Kidney (tissue), 22 donors: ENCODE measurements at places on chromosomes 4 and X.

- no peak for DNase-seq
- no peak overlapping the region for H3K27ac ChIP-seq
- H3K4me3 ChIP-seq = no peak overlapping the region
- no peaks in the 10 kb centered on the region for H3K27me3 ChIP-seq
- H3K4me1 ChIP-seq = no peaks in the 10 kb centered on the region
These were observed 80.8 kb downstream of the GK start for GRCh38 chrX:30733852-30734660.

DNA sequence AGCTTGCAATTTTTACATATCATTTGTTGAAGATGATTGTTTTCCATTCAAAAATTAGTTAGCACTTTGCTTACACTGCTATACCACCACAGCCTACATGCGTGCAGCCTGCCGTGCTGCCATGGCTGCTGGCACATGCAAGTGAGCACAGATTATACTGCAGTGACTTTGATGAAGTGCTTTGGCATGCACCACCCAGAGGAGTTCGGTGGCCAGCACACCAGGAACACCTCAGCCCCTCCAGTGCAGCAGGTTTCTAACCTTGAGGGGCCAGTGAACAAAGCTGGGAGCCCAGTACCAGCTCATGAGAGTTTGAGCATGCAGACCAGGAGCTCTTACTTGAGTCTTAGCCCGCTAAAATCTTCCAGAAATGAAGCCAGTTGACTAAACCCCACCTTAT, 431.5 kb downstream of the DACH2 start:
- H3K36me3 ChIP-seq = no peaks in the 10 kb centered on the region
- no peak overlapping the region for H3K4me3 ChIP-seq
- DNase-seq = peak; percentile 23
- H3K27ac ChIP-seq = no peak overlapping the region
- no peaks in the 10 kb centered on the region for H3K27me3 ChIP-seq

- H3K4me3 ChIP-seq = no peak overlapping the region
- no peak for DNase-seq
- H3K27ac ChIP-seq = peak overlapping the region; percentile 60
- no peaks in the 10 kb centered on the region for H3K27me3 ChIP-seq
These were observed 23.7 kb downstream of the ELF4 start for GRCh38 chrX:130086447-130087206.

DNA sequence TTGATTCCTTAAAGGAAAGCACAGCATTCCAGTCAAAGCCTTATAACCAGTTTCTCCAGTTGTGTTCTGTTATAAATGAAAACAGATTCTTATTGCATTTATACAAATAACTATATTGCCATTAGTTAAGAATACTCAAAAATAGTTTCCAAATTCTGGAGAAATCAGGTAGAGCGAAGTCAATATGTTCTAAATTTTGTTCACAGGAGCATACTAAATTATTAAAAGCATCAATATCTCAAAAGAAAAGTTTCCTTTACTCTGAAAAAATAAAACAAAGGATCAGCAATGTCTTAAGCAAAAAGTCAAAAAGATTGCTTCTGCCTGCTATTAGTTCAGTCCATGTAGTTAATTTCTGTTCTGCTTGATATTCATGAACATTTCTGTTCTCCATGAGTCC, 39.7 kb downstream of the PGRMC2 start:
- no peaks in the 10 kb centered on the region for H3K36me3 ChIP-seq
- H3K27ac ChIP-seq = no peak overlapping the region
- H3K27me3 ChIP-seq = no peaks in the 10 kb centered on the region
- DNase-seq = no peak
- H3K4me1 ChIP-seq = no peaks in the 10 kb centered on the region

GRCh38 chrX:34560180-34560579, 96.9 kb downstream of the TMEM47 start:
- no peaks in the 10 kb centered on the region for H3K27me3 ChIP-seq
- no peak overlapping the region for H3K4me3 ChIP-seq

DNA sequence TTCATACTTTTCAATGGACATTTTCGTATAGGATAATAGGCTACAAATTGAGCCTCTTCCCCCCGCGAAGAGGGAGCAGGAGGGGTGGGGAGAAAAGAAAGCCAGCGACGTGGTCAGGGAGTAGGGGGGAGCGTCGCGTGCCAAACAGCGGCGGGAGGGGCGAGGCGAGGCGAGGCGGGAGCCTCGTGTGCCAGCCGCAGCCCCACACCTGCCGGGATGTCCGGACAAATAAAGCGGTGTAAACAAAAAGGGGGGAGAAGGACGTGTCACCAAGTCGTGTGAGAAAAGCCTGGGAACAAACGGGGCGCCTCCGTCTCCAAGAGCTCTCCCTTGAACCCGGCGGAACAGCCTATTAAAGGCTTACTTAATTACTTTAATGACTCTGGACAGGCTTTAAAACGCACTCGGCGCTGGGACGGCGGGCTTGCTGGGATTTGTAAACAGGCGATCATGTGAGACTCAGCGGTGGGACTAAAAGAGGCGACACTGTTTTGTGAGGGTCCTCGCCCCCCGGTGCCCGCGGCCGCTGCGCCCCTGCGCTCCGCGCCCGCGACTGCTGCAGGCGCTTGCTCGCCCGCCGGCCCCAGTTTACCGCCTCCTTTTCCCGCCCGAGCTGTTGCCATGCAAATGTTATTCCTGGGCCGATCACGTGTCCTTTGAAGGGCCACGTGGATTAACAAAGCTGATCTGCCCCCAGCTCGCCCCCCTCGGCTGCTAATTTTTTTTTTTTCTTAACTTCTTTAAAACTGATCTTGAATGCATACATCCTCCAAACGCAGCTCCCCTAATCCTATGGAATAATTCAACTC, at the start of gene HELT:
Gene HELT, plus strand, starts transcription at position 527 of the 809 bp plus-strand sequence. CDS start 439 bp downstream, outside the sequence.
- no peak within 1 kb of the TSS for H3K27ac ChIP-seq
- H3K36me3 ChIP-seq = no peaks in the 10 kb centered on the region
- peaks cover 48% of the 10 kb centered on the region for H3K27me3 ChIP-seq
- no peak within 1 kb of the TSS for H3K4me3 ChIP-seq

GRCh38 chr4:182489607-182490006, 246.4 kb downstream of the TENM3 start:
- H3K27ac ChIP-seq = no peak overlapping the region
- no peak for DNase-seq
- no peaks in the 10 kb centered on the region for H3K27me3 ChIP-seq
- H3K36me3 ChIP-seq = no peaks in the 10 kb centered on the region

GRCh38 chr4:68929076-68929737, 22.4 kb downstream of the UGT2A3 start:
- peaks cover 2% of the 10 kb centered on the region for H3K4me1 ChIP-seq
- no peaks in the 10 kb centered on the region for H3K36me3 ChIP-seq
- no peak overlapping the region for H3K4me3 ChIP-seq
- no peak overlapping the region for H3K27ac ChIP-seq
- no peaks in the 10 kb centered on the region for H3K27me3 ChIP-seq

GRCh38 chrX:46256875-46257274, 288.3 kb downstream of the ZNF674 start:
- H3K36me3 ChIP-seq = no peaks in the 10 kb centered on the region
- no peak for DNase-seq
- H3K27me3 ChIP-seq = no peaks in the 10 kb centered on the region
- no peaks in the 10 kb centered on the region for H3K4me1 ChIP-seq
- H3K4me3 ChIP-seq = no peak overlapping the region
- no peak overlapping the region for H3K27ac ChIP-seq
